Thyroid gland (tissue), 4 donors: ENCODE measurements at places on chromosomes 16 and 17.

GRCh38 chr16:64957246-64957645, 164.6 kb downstream of the CDH11 start:
- DNase-seq, result no peak

DNA sequence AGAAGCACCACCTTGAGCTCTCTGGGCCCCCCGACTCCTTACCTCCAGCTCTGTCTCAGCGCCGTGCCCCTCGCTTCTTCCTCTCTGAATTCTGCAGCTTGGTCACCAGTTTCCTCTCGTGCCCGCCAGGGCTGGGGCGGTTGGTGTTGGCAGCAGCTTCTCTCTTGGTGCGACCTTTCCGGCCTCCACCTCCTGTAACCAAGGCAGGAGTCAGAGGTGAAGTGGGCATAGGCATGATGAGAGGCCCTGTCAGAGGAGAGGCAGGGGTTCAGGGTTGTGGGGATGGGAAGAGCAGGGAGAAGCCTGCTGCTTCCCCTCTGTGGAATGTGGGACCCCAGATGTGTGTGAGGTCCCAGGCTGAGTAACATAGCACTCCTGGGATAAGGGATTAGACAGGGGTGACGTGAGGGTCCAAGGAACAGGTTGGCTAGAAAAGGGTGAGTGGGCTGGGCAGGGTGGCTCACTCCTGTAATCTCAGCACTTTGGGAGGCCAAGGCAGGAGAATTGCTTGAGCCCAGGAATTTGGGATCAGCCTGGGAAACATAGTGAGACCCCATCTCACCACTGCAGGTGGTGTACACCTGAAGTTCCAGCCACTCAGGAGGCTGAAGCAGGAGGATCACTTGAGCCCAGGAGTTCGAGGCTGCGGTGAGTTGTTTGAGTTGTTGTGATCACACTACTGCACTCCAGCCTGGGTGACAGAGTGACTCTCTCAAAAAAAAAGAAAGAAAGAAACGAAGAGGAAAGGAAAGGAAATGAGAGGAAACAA, 626 bp downstream of the NUPR1 start:
- DNase-seq, result peak; percentile 37

GRCh38 chr16:14202095-14202494, 131.0 kb downstream of the MRTFB start:
- DNase-seq, result no peak

DNA sequence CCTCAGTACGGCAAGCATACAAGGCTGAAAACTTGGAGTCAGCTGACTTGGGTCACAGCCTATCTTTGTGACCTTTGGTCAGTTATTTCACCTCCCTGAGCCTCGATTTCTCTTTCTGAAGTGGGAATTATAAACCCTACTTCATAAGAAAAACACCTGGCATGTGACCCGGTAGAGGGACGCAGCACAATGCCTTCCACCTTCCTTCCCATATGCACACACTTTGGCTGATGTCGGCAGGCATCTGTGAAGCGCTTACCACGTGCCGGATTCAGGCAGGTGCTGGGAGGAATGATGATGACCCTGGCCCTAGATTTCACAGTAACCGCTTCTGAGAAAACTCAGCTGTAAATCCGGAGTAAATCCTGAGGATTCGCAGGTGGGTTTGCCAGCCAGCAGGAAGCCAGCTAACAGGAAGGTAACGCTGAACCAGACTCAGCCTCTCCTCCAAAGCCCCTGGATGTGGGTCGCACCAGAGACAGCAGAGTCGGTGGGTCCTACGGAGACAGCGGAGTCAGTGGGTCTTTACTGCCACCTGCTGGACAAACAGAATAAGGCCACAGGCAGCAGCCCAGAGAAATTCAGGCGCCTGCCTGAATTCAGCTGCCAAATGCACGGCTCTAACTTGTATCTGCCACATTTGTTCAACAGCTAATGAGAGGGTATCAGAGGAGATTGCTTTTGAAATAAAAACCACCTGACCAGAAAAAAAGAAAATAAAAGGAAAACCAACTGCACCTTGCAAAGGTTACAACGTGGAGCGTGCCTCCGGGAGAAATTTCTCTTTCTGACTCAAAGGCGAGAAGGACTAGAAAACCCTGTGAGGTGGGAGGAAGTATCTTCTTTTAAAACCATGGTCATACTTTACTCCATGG, 16.6 kb downstream of the COPRS start:
- peak; percentile 69 for DNase-seq

GRCh38 chr17:77701996-77702395, 256.5 kb upstream of the TNRC6C start:
- no peak for DNase-seq

DNA sequence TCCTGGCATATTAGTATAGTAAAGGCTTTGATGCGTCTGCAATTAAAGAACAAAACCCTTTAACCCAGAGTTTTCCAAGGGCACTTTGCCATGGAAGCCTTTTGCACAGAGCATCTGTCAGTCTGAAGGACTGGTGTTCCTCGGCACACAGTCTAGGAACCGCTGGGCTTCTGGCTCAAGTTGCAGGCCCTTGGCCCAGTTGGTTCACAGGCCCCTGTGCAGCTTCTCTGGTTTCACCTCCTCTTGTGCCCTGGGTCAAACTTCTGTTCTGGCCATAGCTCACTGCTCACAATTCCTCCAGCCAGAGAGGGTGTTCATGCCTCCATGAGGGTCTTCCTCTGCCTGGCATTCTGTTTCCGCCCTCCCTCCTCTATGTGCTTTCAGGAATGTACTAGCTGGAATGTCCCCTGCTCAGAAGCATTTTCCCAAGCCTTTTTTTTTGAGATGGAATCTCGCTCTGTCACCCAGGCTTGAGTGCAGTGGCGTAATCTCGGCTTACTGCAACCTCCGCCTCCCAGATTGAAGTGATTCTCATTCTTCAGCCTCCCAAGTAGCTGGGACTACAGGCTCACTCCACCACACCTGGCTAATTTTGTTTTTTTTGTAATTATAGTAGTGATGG, 34.5 kb upstream of the TEX2 start:
- no peak for DNase-seq

DNA sequence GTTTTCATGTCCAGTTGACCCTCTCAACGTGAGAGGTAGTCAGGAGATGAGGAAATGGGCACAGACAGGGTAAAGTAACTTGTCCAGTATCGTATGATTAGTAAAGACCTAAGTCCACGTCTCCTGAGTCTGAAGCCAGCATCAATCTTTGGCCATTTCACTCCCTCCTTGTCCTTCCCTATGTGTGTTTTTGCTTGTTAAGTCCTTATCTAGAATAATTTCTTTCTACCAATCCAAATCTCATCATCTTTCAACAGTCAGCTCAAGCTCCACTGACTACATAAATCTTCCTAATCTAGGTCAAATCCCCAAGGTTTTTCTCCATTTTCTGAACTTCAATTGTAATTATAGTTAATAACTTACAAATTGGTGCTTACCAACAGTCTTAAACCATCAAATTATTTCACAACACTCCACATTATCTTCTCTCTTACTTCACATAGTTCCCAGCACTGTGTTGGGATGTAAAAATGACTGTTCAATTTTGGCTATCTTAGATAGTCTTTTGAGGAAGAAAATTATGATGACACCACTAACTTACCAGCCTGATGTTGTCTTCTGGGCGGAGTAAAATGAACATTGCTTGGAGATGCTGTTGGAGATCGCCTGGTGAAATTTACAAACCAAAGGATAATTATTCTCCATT, 72.3 kb upstream of the CORO6 start:
- DNase-seq, result no peak

GRCh38 chr17:44693609-44694008, 4.0 kb upstream of the CCDC43 start:
- DNase-seq, result no peak

- DNase-seq, result no peak
These were observed 49.9 kb downstream of the TEX14 start for GRCh38 chr17:58641887-58642311.

GRCh38 chr17:78075545-78075944, 53.0 kb downstream of the TMC6 start:
- DNase-seq, result no peak

GRCh38 chr17:61403801-61404662, 4.4 kb downstream of the TBX2 start:
- no peak for DNase-seq

- DNase-seq, result peak; percentile 26
These were observed 2.0 kb upstream of the ALDH3A1 start for GRCh38 chr17:19750020-19750572.

DNA sequence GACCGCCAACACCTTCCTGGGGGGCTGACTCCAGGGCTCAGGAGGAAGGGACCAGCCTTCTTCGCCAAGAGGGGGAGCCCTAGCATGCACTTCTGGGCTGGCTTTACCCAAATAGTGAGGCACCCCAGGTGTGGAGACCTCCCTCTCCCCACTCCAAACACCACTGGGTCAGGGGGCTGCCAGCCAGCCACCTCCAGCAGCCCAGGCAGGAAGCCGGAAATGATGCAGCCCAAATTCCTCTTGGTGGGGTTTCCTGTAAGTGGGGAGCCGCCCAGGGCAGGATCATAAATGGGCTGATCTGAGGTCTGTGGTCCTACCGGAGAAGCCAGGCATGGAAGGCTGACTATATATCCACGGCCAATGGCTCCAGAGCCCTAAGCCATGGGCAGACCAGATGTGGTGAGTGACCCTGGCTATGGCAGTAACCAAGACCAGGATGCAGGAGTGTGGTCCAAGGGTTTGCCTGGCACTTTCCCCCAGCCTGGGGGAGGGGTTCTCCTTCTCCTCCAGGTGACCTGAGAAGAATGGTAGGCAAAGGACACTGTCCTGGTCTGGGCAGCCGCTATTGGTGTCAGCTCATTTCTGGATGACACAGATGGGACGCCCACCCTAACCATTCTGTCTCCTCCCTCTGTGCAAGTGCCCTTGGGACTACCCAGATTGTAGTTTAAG, 4.2 kb downstream of the GIT1 start:
- DNase-seq, result no peak

DNA sequence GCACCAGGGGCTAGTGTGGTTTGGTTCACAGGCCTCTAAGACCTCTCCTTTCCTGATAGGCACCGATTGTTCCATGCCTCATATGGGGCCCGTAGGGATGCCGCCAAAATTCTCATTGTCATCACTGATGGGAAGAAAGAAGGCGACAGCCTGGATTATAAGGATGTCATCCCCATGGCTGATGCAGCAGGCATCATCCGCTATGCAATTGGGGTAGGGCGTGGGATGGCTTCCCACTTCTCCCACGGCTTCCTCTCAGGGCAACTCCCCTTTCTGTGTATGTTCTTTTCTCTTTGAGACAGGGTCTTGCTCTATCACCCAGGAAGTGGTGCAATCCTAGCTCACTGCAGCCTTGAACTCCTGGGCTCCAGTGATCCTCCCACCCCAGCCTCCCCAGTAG, 5.3 kb downstream of the ITGAX start:
- no peak for DNase-seq
